ELR (cell line): ENCODE measurements at places on chromosomes 7 and 10.
A peak's percentile ranks its signal among the peaks of the same experiment; 100 is the strongest.

GRCh38 chr7:110693344-110693743 lies 397.6 kb upstream of the LRRN3 start:
- DNase-seq, result no peak

DNA sequence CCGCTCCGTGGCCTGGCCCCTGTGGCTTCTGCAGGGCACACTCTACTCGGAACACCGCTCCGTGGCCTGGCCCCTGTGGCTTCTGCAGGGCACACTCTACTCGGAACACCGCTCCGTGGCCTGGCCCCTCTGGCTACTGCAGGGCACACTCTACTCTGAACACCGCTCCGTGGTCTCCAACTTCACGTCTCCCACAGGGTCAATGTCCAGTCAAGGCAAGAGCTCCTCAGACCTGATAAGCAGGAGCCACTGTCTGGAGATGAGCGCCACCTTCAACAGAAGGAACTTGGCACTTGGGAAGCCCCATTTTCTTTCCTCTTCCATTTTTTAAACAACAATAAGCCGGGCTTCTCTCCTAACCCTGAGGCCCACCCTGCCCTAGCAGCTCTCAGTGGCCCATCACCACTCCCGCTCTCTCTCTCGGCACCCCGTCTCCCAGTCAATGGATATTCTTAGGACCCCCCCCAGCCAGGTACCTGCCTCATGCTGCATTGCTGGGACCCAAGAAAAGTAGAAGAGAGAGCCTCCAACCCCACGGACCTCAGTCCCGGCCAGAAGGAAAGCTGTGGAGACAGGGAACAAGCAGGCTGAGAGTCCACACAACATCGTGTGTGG lies 56.3 kb downstream of the PRKAG2 start:
- no peak for DNase-seq

- DNase-seq, result no peak
These were observed 73.9 kb downstream of the KAT6B start for GRCh38 chr10:74900297-74900696.

DNA sequence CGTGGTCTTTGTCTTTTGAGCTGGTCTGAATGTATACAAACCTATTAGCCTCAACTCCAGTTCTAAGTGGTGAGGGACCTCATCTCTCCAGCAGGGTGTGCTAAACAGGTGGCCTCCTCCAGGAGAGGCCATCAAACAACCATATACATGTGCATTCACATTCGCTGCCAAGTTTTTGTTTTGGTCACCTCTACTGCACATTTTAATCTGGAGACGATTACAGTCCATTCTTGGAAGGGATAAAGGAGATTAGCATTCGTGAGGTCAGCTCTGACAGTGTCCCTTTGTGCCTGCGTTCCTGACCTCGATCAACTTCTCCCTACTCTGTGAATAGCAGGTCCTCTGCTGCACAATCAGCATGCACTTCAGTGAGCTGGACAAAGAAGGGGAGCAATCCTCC lies 60.8 kb downstream of the RHOBTB1 start:
- DNase-seq, result peak; percentile 48

- no peak for DNase-seq
These were observed 1.4 kb upstream of the UFSP1 start for GRCh38 chr7:100890653-100891567.
